ENCODE measurements at places on chromosomes 7 and 10. TPM values are rescaled to one million over a fixed set of nuclear protein-coding genes. Genes with fewer than 3 reads are reported as not detected.
A peak's percentile ranks its signal among the peaks of the same experiment; 100 is the strongest.

ZNF425 gene
- 1.7 TPM for total RNA-seq

- peak; percentile 98 for DNase-seq
Measured at GRCh38 chr7:94223375-94224084, 171.2 kb upstream of the COL1A2 start.

DNA sequence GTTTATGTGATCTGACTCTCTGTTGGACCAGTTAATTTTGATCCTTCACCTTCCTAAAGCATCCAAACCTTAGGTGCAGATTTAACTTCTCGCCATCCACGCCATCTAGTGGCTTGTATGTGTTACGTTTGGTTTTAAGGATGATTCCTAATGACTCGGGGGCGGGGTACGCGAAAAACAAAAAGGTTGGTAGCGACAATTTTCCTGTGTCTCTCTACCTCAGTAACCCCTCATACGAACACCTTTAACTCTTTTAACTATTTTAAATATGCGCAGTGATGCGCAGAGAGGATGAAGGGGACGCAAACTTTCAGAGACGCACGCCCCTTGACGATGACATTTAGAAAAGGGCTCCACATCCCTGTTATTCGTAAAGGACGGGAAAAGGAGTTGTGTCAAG, 714 bp upstream of the KCND2 start:
- DNase-seq: peak; percentile 73

C10orf105 gene
- total RNA-seq: not detected

DNA sequence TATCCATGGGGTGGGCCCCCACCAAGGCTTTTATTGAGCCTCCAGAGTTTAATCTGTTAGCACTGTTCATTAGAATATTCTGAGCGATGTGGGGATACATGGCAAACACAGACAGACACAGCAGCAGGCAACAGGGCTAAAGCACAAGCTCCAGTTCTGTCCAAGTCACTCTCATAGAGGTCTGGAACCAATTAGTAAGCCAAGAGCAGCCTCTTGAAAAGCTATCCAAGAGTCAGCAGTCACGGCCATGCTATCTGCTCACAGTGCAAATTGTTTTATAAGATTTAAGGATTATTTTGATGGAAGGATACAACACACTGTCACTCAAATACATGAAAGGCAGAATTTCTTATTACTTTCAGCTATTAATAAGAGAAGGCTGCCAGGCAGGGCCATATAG, 86.4 kb upstream of the DGKB start:
- no peak for DNase-seq
